ENCODE measurements at places on chromosomes 7 and 10.

GRCh38 chr7:25595996-25596395 lies 367.7 kb upstream of the NPVF start:
- no peak for DNase-seq

DNA sequence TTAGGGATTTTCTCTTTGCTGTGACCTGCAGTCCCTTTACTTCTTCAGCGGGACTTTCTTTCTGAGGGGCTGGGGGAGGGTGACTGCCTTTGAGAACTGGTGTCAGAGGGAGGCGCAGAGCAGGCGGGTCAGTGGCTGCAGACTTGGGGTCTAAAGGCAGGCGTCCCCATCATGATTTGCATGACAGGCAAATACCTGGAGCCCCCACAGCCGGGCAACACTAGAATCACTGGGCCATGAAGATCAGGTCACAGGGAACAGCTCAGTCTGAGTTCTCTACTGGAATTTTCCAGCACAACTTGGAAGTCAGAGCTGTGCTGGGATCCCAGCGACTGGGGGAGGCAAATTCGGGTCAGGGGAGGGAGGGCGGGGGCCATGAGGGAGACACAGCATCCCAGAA lies 29.2 kb upstream of the PITRM1 start:
- no peak for DNase-seq

- no peak for DNase-seq
These were observed 121.4 kb downstream of the CAMK1D start for GRCh38 chr10:12470719-12471118.

DNA sequence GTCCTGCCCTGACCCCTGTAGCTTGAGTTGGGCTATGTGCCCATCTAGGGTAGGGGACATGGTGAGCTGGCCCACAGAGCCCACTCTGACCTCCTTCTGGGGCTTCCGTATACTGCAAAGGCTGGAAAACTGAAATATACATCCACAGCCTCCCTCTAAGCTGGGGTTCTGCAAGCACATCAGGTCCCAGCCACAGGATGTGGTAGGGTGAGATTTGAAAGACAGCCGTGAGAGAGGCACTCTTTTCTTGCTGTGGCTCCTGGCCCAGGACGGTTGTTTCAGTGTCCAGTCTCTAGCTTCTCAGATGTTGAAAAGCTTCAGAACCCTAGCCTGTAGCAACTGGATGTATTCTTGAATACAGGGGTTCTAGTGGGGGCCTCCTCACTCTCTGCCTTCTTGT lies 60.1 kb upstream of the ADRB1 start:
- DNase-seq: no peak

DNA sequence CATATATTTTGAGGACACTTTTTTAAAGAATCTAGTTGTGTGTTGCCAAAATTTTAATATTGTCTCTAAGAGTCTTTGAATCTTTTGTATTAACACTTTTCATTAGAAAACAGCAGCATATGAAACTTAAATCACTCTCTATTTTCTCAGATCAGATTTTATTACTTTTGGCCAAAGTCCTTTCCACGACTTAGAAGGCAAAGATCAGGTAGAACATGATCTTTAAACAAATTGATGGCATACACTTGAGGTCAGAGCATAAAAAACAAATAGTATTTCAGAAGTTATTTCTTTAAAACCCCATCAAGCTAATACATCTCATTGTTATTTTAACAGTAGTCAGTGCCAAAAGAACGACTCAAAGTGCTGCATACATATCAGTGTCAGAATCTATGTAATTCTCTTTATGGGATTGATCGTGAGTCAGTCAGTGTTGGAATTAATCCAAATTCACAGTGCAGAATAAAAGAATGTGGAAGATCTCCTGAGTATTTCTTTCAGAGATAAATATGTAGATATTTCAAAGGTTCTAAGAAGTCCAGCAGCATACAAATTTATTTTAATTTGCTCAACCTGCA lies 9.6 kb upstream of the AGMO start:
- no peak for DNase-seq

DNA sequence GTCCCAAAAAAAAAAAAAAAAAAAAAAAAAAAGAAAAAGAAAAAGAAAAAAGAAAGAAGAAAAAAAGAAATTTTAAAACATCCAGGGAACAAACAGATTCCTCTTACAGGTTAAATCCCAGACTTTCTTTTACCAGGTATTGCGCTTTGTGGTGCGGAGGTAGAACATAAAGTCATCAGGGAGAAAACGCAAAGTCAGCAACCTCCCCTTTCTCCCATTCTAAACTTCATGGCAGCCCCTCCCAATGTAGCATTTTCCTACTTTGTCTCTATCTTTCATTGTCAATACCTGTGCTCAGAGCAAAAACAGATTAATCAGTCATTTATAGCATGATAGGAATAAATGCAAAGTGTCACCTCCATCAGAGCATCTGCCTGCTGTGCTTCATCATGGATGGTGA lies 299.7 kb downstream of the SFMBT2 start:
- no peak for DNase-seq

DNA sequence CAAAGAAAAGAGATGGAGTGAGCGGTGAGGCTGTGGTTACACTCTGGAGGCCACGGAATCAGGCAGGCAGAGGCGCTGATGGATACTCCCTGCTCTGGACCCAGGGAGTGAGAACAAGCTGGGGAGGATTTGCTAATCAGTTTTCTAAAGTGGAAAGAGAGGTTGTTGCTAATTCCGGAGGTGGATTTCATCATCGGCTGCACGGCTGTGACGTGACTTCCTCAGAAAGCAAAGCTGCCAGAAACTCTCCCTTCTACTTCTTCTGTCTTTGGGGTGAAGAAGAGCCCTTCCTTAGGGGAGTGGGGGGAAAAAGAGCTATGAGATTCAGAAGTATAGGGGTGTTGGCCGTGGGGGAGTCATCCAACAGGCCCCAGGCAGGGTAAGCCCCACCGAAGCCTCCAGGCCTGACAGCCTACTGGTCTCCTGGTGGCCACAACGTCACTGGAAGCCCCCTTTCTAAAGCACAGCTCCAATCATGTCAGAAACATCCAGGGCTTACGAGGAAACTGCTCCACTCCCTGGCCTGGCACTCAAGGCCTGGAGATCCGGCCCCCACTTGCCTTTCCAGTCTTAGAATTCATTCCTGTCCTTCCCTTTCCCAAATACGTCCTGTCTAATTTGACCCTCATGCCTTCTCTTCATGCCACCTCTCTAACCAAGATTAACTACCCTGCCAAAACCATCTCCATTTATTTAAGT lies 114.5 kb downstream of the HIP1 start:
- peak; percentile 90 for DNase-seq
